ENCODE measurements at places on chromosomes 13 and 19.

DNA sequence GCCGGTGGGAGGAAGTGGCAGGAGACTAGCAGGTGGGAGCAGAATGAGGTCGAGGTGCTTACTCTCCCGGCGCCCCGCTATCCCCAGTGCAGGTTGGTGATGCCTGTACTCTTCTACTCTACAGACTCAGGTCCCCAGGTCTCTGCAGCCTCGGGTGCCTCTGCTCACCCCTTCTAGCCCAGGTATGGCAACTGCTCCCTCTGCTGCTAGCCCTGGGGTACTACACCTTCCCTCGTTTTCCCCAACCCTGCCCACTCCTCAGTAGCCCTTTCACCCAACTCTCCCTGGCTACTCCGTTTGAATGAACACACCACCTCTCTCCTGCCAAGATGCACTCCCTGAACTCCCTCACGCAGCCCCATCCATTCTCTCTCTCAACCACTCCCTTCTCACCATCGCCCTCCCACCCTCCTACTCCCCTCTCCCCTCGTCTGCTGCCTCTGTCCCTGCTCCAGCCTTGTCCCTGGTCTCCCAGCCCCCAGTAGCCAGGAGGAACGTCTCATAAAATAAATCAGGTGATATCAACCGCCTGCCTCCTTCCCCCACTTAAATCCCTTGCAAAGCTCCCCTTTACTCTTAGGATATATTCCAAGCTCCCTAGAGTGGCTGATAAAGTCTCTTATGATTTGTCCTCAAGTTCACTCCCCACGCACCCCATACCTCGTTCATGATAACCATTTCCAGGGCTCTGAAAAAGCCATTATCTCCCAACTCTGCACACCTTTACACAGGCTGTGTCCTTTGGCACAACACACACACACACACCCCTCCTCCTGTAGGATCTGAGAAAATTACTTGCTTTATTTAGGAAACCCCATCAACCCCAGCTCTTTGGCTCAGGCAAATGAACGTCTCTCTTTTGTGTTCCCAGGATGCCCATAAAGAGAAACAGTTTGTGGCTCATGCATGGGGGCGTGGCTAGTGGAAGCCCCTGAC is 8.2 kb upstream of the MEIS3 start:
- peak; percentile 67 for DNase-seq

GRCh38 chr19:13788991-13789390 is 6.3 kb upstream of the ZSWIM4 start:
- peak; percentile 84 for DNase-seq

DNA sequence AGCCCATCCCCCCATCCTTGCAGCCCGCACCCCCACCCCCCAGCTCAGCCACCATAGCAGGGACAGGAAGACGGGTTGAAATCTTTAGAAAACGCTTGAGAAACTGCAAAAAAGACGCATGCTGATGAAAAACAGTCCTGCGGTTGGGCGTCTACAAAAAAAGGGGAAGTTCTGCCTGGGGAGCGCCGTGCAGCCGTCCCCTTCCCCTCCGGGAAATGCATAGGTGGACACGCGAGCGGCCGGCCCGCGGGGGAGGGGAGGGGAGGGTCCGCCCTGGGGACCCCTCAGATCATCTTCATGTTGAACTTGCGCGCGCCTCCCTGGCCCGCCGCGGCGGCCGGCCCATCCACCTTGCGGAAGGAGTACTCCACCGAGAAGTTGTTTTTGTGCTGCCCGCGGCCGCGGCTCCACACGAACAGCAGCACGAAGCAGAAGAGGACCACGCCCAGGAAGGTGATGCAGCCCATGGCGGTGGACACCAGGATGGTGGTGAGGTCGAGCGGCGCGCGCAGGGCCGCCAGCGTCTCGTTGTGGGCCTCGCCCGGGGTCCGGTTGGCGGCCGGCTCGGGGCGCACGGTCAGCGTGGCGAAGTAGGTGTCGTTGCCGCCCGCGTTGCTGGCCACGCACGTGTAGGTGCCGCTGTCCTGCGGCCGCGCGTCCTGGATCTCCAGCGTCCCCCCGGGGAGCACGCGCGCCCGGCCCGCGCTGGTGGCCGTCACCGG is 7.9 kb upstream of the PEAK3 start:
- no peak for DNase-seq

GRCh38 chr19:19460761-19461265 is 54.5 kb downstream of the TSSK6 start:
- DNase-seq, result peak; percentile 41

DNA sequence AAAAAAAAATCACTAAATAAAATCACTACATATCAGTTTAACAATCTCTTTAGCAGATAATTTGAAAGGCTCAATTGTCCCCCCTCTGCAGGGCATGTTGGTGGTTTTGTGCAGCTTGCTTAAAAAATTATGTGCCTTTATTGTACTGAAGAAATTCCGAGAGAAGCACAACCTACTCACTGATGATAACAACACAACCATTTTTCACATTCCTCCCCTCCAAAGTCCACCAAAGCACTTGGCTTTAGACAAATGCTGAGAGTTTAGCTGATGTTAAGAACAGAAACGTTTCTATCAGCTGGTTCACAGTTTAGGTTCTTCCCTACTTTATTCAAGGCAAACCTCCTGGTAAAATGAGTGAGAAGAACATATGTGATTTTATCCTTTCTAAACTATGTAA is 923 bp downstream of the DOCK9 start:
- peak; percentile 35 for DNase-seq

DNA sequence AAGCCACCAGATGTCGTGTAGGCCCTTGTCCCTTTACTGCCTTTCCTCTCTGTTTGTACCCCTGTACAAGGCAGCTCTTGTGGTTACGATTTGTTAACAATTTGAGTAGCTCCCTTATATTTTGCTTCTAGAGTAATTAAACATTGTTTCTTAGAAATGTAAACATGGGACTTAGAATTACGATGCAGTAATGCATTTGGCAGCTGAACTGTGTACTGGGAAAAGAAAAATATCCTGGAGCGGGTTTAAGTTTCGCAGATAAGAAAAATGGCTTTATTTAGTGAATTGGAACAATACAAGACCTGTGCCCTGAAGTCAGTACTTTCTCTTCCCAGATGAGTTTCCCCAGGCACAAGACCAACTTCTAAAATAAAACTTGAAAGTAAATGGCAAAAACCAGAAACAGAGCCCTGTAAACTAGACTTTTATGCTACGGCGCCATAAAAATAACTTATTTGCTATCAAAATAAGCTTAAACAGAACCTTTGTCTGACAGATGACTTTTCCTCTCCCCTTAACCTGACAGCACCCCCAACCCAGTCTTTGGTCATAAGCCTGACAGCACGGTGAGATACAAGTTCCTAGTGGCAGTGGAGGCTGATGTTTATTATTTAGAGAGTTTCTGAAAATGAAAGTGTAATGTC is 63.0 kb downstream of the LRCH1 start:
- DNase-seq, result no peak

DNA sequence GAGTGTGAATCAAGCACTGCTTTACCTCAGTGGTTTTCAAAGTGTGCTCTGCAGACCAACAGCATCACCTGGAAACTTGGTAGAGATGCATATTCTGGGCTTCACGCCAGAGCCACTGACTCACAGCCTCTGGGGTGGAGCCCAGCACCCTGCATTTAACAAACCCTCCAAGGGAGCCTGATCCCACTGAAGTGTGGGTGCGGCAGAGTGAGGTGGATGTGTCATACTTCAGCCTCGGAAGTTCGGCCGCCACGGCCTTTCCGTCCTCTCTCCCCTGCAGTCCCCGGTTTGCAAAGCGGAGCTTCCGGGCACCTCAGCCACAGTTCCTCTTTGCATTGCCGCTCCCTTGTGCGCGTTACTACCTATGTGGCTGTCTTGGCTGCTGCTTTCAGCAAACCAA is 33.3 kb upstream of the MICU2 start:
- peak; percentile 1 for DNase-seq

DNA sequence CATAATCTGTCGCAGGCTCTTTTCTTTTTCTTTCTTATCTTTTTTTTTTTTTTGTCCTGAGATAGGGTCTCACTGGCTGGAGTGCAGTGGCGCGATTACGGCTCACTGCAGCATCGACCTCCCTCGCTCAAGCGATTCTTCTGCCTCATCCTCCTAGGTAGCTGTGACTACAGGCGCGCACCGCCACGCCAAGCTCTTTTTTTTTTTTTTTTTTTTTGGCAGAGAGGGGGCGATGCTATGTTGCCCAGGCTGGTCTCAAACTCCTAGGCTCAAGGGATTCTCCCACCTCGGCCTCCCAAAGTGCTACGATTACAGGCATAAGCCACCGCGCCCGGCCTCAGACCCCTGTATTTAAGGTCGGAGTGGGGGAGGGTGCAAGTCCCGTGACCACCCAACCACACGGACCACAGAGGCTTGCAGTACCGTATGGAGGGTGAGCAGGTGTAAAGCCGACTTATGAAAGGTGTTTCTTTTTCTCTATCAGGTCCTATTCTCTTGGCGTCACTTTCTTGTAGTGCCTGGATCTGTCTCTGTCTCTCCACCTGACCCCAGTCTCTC is 2.0 kb downstream of the PHLDB3 start:
- DNase-seq, result no peak

Data from fibroblast of skin of scalp (primary cell).